ENCODE measurements at places on chromosomes 3 and 15.

DNA sequence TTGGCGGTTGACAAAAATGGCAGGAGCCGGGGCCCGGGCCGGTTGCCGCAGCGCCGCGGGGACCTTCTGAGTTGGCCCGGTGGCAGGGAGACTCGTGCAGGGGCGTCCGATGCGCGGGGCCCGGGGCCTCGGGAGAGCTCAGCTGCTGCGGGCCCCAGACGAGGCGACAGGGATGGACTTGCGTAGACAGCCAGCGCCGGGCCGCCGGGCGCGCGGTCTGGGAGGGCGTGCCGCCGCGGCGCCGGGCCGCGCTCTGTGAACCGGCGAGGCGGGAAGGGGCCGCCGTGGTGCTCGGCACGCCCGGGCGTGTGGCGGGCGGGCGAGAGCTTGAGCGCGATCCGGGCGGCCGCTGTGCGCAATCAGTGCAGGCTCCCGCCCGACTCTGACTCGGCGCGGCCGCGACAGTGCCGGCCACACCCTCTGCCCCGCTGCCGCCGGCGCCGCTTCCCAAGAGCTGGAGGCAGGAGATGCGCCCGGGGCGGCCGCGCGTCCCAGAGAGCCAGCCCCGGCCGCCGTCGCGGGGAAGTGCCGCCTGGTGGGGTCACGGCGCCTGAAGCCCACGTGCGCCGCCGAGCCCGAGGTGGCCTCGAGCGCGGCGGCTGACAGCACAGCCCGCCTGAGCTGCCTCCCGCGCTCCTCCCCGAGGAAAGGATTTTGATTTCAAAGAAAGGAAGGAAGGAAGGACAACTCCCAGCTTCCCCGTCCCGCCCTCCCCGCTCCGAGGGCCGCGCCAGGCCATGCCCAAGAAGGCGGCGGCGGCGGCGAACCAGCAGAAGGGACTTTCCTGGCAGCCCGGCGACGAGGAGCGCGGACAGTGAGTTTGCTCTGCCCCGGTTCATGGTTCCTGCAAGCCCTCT, 657 bp downstream of the TLNRD1 start:
- peak; percentile 65 for DNase-seq

- DNase-seq, result no peak
These were observed 36.8 kb upstream of the ZDHHC23 start for GRCh38 chr3:113910966-113911365.

DNA sequence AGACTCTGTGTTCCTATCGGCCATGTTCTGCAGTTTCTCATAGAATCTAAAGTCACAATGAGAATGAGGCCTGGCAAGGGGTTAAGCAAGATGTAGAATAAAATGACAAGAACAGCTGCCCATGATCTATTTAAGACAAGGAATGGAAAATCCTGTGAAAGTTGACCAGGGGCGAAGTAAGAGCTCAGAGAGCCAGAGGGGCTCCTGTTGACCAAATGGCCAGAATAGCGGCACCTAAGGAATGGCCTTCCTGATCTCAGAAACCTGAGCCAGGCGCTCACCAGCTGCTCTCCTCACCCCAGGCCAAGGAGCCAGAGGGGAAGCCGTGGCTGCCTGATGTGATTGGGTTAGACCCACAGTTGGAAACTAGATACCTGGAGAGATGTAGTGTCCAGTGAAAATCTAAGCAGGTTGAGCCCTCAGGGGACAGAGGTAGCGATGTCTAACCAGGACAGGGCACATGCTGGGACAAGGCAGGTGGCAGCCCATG, 106.1 kb upstream of the NDN start:
- DNase-seq, result no peak

- no peak for DNase-seq
These were observed 22.8 kb upstream of the SSR3 start for GRCh38 chr3:156577736-156578135.

GRCh38 chr3:41178576-41178975, 20.7 kb upstream of the CTNNB1 start:
- no peak for DNase-seq

- DNase-seq, result peak; percentile 85
These were observed 151.6 kb downstream of the SLCO3A1 start for GRCh38 chr15:92005154-92005553.

Measured in NCI-H69 (cell line).